GM19239 (cell line): ENCODE measurements at places on chromosomes 1 and 21.

- no peak for DNase-seq
Observed at GRCh38 chr1:165823552-165824268, 3.7 kb upstream of the UCK2 start.

- no peak for DNase-seq
Observed at GRCh38 chr1:152410599-152410998, 3.5 kb downstream of the CRNN start.

- DNase-seq, result no peak
Observed at GRCh38 chr1:7405844-7406500, 365.1 kb upstream of the VAMP3 start.

DNA sequence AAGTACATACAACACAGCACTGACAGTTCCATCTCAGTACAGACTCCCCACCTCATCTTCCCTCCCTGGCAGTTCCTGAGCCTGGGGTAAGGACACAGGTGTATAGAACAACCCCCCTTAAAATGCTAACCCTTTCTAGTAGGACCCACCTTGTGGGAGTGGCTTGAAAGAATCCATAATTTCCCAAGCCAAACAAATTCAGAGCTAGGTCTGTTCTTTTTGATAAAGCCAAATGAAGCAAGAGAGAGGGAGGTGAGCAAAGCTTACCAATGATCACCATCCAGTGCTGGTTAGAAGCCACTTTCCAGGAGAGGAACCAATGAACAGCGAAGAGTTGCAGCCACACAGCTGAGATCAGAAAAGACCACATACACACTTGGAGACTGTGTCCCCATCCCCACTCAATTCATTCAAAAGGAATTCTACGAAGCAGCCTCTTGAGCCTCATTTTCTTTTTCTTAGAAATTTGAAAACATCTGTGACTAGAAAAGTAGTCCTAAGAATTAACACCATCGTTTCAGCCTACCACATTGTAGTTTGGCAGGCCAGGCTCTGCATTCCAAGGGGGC lies 9.2 kb downstream of the UBE2Q1 start:
- DNase-seq, result no peak

DNA sequence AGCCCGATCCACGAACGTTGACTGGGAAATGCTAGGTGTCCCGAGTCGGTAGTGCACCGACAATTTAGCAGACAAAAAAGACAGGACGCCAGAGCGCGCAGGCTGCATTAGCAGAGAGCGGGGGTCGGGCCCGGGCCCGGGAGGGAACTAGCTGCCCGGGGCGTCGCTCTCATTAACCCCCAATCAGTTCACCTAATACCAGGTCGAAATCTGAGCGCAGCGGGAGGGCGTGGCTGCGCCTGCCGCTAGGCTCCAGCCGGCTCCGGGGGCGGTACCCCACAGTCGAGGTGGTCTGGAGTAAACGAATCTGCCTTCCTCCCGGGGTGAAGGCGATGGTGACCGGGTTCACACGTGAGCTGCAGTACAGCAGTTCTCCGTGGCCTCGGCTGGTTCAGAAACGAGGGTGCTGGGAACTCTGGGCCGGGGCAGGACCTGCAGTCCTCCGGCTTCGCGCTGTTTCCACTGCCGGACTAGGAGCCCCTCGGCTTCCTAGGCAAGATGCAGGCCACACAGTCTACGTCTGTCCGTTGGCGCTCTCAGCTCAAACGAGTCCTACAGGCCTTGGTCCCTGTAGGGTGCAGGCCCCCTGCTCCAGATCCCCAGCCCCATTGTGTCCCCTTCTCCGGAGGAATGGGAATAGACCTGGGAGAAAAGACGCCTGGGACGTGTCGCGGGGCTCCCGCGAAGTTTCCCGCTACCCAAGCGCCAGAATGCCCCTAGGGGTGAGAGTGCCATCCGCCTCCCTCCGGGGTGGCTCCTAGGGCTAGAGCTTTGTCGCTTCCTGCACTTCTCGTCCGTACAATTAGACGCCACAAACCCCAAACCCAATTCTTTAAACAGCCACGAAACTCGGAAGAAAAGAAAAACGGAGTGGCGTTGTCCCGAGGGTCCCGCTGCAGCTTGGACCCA lies 2.0 kb downstream of the GFI1 start:
- DNase-seq, result no peak

DNA sequence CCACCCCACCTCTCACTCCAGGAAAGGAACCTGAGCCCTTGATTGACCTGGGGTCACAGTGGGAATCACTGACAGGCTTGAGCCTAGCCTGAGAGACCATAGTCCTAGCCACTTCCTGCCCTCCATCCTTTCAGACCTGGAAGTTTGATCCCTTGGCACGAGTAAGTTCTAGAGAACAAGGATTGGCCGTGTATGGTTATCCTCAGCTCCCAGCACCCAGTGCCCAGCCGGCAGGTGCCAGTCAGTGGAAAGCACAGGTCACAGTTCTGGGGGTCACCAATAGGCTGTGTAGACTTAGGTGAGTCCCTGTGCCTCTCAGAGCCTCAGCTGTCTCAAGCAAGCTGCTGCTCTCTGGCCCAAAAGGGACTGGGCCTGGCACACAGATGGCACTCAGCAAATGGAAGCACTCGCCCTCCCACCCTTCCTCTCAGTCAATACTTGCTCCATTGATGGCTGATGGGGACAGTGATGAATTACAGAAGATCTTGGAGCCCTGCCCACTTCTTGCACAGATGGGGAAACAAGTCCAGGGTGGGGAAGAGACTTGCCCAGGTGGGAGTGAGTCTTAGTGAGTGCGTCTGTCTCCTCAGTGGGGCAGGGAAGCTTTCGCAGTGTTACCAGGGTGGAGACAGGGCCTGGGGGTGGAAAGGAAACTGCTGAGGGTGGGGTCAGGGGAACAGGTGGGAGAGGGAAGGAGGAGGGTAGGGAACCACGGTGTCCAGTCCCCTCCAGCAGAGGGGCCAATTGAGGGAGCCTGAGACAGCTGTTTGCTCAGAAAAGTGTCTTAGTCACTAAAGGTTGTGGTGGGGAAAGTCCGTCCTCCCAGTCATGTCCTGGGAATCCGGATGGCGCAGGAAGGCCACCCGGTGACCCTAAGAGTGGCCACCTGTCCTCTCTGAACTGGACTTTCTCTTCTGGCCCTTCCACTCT lies 2.6 kb upstream of the KCNQ4 start:
- no peak for DNase-seq

DNA sequence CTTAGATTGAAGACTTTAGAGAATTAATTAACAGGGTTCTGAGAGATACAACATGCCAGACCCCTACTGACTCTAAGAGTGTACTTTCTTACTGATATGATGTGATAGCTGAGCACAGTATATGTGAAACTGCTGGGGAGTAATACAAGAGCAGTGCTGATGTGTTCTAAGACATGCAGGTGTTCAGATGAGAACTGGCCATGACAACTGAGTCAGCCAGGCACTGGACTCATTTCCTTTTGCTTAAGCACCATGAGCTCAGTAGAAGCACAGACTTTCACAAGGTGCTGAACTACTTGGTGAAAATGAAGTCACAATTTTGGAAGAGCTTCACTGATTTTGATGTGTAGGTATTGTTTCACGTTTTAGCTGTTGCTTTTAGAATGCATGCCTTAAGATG lies 15.9 kb upstream of the POGZ start:
- DNase-seq, result peak; percentile 44

DNA sequence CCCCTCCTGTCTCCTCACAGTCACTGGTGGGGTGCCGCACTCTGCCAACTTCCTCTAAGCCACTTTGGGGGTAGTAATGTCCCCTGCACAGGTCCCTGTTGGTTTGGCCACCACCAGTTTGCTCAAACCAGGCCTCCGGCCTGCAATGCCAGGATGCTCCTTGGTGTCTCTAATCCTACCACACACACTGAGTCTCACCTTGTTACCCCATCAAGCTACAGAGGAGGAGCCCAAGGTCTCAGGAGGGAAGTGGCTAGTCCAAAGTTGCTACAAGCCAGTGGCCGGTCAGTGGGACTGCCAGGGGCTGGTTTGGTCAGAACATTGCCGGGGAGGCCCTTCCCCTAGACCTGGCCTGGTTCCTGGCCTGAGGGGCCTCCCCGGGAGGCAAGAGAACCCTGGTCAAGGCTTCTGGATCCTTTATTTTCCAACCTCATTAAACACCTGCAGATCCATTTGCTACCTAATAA lies 21.5 kb upstream of the LRP8 start:
- DNase-seq, result no peak

DNA sequence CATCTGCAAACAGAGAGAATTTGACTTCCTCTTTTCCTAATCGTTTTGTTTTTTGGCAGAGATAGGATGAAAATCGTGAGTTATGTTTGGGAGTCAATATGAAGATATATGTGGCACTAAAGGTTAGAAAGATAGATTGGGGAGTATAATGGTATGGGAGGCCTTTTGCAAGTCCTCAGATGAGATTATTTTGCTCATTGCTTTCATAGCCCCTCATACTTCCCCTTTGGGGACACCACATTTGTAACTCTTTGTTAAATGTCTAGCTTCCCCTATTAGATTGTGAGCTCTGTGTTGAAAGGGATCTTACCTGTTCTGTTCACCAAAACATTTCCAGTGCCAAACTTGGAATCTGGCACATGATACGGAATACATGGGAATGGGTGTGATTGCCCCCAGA lies 30.2 kb downstream of the RAVER2 start:
- DNase-seq, result no peak

DNA sequence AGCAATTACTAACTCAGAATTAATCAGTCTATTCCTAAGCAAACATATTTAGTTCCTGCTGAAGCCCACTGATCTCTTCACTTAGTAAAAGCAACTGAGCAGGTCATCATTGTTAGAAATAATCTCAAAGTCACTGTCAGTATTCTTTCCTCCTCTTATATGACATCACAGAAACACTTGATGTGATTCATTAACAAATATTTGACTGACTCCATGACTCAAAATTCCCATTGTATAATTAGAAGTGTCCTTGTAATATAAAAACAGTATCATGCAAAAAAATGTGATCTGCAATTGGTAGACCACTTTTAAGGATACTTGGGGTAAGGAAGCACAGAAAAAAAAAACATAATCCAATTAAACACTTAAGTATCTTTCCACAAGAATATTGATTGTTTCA lies 194.4 kb downstream of the DPYD start:
- DNase-seq, result no peak

GRCh38 chr1:163467289-163467688 lies 145.5 kb downstream of the NUF2 start:
- no peak for DNase-seq

GRCh38 chr1:153985341-153985912 lies 712 bp downstream of the RAB13 start:
- DNase-seq, result no peak

- DNase-seq, result no peak
Observed at GRCh38 chr1:153364156-153364555, 6.5 kb downstream of the S100A9 start.

GRCh38 chr21:29083306-29083705 lies 9.9 kb upstream of the CCT8 start:
- DNase-seq, result no peak

GRCh38 chr1:195738966-195739650 lies 869.1 kb downstream of the KCNT2 start:
- DNase-seq, result no peak

DNA sequence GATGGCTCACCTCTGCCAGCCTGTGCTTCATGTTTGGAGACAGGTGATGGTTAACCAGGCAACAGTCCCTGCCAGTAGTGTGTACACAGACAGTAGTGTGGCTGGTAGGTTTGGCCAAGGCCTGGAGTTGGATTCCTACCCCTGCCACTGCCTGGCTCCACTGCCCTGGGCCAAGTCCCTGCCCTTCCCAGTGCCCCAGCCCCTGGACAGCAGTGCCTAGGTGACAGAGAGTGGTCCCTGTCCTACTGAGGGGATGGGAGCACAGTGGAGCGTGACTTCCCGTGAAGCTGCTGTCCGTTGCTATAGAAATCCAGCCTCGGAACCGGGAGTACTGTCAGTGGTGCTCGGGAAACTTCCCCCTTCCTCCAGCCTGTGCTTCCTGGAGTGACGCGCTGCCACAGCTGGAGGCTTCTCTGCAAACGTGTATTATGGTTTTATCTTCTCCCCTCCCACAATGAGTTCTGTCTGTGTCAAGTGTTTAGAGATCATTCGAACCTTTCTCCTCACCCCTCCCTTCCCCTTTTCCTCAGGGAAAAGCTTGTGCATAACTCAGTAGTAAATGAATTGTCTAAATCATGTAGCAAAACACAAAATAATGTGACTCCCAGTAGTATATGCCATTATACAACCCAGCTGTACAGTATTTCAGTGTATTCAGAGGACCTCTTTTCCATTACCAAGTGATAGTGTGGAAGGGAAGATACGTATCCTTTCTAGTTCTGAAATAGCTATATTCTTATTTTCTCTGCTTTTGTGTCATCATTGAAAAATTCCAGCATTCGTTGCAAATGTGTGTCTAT lies 73.4 kb downstream of the GALNT2 start:
- no peak for DNase-seq
